ENCODE measurements at places on chromosomes 6 and 20. TPM values are rescaled to one million over a fixed set of nuclear protein-coding genes. Genes with fewer than 3 reads are reported as not detected.

CCR6 gene
- not detected for total RNA-seq

CLIC5 gene
- total RNA-seq: 0.47 TPM

ETV7 gene
- not detected for total RNA-seq

KHDC1 gene
- total RNA-seq: 4.1 TPM

MPIG6B gene
- total RNA-seq: not detected

SMOC2 gene
- 1.2 TPM for total RNA-seq

SIRPD gene
- not detected for total RNA-seq

MEI4 gene
- total RNA-seq: 0.47 TPM

DNAH8 gene
- under 0.01 TPM for total RNA-seq

LHFPL5 gene
- 1.1 TPM for total RNA-seq

SPATA25 gene
- 1.7 TPM for total RNA-seq

BTNL2 gene
- total RNA-seq: not detected

PPP1R14C gene
- 61.3 TPM for total RNA-seq

DNA sequence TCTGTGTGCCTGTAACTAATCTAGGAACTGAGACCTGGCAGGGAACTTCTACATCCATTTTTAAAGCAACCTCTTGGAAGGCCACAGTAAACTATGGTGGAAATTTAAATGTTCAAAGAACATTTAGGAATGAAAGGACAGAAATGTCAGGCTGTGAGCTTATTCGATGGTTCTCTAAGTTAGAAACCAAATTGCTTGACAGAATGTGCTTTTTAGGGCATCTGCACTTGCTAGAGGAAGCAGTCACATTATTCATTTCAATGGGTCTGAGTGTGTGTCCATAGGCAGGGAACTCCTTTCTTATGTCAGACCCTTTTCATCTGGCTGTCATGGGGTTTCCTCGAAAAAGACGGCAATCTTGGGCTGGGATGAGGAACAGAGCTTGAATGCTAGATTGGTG lies 84.4 kb downstream of the PPP1R14C start:
- DNase-seq: no peak

DNA sequence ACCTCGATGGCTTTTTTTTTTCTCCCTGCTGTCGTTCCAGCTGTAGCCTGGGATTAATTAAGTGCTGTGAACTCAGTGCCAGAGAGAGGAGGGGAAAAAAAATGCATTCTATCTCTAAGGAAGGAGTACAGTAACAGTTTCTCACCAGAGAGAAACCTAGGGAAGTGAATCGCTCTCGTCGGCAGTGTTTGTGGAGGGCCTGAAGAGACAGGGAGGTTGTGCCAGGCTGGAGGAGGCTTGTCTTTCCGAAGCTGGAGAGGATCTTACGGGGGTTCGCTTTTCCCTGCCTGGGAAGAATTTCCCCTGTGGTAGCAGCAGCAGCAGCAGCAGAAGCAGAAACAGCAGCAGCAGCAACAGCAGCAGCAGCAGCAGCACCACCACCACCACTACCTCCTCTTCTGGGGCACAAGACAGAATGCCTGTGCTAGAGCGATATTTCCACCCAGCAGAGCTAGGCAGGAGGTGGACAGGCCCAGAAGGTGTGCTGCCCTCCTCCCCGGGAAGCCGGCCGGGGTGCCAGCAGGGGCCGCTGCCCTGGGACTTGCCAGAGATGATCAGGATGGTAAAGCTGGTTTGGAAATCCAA lies 186.5 kb downstream of the PDE7B start:
- no peak for DNase-seq

- no peak for DNase-seq
Measured at GRCh38 chr6:118551063-118552053, 3.3 kb downstream of the PLN start.

DNA sequence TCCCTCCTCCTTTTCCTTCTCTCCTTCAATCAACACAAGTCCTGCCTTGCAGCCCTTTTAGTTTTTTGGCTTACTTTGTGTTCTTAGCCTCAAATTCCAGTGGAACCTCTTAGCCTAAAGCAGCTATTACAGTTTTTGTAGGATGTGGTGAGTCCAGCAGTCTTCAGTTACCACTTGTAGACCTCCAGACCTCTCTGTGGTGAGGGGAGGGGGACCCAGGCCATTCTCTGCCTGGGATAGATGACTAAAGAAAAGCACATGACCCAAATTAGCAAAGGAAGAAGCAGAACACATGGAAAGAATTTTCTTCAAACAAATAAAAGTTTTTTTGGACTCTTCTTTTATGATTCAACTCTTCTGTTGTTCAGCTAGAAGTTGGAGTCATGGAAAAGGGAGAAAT lies 246.5 kb downstream of the HAO1 start:
- DNase-seq: no peak

- no peak for DNase-seq
Measured at GRCh38 chr20:3930265-3931206, 41.3 kb downstream of the PANK2 start.

- DNase-seq: no peak
Measured at GRCh38 chr6:168107191-168107983, 28.4 kb upstream of the FRMD1 start.

GRCh38 chr20:3194617-3195280 lies 9.7 kb downstream of the DDRGK1 start:
- no peak for DNase-seq

DNA sequence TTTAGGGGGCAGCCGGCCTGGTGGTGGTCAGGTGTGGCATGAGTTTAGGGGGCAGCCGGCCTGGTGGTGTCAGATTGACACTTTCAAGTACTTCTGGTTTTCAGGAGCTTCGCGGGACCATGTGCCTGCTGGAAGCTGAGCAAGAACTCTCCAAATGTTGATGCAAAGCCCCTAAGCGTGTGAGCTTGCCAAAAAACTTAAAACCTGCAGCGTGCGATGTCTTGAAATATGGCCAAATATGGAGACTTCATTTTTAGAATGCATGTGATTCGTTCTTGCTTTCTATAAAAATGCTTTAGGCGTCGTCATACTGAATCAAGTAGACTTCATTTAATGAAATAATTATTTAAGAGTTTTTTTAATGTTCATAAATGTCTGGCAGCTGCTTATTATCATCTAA lies 149.4 kb downstream of the SMOC2 start:
- no peak for DNase-seq

DNA sequence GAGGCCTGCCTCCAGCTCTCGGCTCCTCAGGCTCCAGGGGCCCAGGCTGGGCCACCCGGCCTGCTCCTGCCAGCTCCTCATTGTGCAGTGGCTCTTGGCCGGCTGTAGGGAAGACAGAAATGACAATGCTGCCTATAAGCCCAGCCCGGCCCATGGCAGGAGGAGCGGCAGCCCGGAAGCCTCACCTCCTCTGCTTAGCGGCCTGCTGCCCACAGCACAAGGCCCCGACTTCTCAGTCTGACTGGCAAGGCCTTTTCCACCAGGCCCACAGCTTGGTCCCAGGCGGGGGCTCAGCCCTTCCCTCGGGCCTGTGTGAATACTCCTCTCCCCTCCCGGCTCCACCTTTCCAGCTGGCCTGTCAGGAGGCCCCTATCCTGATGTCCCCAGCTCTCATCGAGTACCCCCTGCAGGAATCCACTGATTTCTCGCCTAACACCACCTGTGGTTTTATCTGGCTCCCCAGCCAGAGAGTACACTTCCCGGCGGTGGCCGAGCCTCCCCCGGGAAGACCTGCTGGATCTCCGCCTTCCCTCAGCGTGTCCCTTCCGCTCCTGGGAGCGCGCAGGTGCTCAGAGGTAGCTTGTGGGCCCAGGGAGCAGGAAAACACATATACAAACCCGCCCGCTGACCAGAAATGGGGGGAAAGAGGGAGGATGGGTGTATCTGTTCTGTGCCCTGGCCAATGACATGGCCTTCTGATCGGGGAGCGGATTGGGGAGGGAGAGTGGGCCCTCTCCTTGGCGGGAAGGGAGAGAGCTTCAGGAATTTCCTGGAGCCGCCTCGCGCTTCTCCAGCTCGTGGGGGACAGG lies 963 bp downstream of the DDRGK1 start:
- no peak for DNase-seq

DNA sequence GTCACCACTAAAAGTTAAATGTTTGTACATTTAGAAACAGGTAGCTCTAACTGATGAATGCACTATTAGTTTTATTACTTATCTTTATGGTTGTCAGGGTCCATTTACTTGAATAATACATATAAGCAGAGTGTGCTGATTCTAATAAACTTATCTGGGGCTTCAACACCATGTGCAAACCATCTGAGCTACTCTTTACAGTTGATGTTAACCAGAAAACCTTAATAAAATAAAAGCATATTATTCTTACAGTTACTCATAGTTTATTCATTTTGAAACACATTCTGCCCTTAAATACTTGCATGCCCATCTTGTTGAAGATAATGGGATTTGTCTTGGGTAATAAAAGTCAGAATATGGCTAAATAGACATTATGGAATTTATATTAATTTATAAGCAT lies 1042.2 kb downstream of the EPHA7 start:
- no peak for DNase-seq

DNA sequence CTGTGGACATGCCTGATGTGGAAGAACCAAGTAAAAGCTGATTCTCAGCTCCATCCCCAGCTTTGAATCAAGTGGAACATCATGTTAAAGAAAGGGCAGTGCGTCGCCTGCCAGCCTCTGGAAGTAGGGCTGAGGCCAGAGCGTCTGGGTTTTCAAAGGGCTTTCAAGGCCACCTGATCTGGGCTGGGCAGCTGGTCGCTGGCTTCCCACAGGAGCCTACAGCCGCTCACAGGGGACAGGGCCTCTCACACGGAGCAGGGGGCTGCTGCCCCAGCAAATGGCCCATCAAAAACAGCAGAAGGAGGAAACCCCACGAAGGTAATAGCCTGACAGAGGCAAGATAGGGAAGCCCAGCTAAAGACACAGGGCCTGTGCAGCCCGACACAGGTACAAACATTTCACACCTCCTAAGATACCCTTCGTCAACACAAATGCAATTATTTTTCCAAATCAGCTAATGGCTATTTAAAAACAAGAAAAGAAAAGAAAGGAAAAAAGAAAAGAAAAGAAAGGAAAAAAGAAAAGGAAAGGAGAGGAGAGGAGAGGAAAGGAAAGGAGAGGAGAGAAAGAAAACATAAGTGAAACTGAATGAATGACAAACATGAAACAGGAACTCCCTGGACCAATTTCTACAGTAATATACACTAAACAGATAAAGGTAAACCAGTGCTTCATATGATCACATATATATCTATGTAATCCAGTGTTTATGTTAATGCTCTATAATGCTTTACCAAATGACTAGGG lies 24.8 kb downstream of the RRBP1 start:
- no peak for DNase-seq

DNA sequence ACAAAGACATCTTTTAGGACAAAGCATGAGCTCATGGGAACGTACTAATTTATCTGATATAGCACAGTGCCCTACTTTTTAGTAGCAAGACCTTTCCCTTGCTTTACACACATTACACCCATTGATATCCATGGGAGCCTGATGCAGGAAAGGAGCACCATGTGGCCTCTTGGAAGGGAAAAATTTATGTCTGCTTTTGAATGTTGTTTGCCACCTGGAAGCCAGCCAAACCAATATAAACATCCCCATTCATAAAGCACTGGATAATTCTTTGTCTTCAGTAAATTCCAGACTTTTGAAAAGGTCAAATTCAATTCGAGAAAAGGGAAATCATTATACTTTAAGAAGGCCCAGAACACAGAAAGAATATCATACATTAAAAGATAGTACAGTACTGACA lies 152.3 kb upstream of the BEND6 start:
- DNase-seq: no peak

DNA sequence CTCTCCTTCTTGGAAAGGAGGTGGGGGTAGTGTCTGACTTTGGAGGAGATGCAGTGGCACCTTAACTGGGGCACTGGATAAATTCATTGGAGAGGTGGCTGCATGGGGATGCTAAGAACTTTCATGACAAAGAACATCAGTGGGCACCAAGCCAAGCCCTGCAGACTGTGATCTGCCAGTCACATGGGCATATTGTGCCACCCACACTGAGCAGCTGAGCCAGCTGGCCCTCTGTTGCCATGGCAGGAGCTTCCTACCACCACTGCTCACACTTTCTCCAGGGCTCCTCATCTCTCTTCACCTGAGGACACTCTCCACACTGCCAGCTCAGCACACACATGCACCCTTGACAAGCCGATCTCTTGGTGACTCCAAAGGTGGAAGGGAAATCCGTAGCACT lies 715.6 kb downstream of the QKI start:
- peak; percentile 46 for DNase-seq

GRCh38 chr6:29632789-29633533 lies at the start of gene GABBR1:
Gene GABBR1, minus strand, starts transcription at chr6:29633183. Its CDS starts 798 bp downstream, at chr6:29632385.
- DNase-seq: peak; percentile 85

DNA sequence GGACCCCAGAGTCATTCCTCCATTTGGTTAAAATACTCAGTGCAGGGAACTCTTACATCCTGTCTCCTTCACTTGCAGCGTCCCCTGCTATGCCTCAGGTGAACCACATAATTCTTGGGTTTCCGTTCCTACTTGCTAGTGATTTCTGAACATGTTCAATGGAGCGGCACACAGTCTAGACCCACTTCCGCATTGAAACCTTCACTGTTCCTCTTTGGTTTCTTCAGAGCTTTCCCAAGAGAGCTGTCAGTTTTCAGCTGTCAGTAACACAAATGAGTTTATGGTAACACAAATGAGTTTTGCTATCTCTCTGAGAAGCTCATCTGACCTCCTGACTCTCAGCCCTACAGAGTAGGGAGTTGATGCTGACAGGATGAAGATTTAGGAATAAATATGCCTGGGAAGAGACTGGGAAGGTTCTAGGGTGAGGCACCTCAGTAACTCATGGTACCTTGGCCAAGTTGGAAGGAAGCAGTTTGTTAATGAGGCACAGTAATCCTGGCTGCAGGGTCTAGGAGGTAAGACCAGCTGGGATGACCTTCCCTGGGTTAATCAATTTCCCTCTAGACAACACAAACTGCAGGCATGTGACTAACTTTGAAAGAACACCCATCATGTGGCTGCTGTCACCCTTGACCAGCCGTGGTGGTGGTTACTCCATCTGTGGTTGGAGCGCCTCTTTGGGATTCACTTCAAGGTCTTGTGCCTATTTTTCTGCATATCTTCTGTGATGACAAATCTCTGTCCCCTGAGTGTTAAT lies 5.4 kb downstream of the SYS1 start:
- DNase-seq: no peak

GRCh38 chr20:58450254-58450653 lies 61.2 kb downstream of the VAPB start:
- no peak for DNase-seq

DNA sequence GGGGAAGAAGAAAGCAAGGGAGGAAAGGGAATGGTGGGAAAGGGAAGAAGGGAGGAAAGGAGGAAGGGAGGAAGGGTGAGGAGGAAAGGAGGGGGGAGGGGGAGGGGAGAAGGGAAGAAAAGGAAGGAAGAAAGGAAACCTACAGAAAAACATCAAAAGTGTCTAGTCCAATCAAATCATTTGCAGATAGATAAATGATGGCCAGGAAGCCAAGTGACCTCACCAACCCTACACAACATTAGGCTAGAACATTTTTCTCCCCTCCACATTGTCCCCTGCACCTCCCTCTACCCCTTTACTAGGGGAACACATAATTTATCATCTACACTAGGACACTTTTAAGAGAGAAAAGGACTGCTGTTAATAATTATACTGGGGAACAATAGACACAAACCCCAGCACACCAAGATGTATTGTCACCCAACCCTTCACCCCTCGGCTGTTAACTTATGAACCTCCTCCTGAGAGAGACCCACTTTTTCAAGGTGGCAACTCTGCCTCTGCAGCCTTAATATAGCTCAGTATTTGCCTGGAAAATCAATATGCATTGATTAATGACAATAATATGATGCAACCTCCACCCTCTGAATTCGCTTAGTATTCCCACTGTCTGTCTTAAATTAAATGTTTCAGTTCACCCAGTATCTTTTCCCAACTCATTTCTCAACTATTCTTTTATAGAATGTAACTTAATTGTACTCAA lies 231.2 kb downstream of the PTPRT start:
- DNase-seq: no peak

GRCh38 chr20:40887105-40887504 lies 141.5 kb upstream of the TOP1 start:
- DNase-seq: no peak

GRCh38 chr6:111409430-111409829 lies 73.6 kb downstream of the REV3L start:
- no peak for DNase-seq

Data from occipital lobe (tissue), 3 donors.